ENCODE measurements at places on chromosomes 11 and 22. TPM values are rescaled to one million over a fixed set of nuclear protein-coding genes. Genes with fewer than 3 reads are reported as not detected.

GRCh38 chr11:69000831-69001242 is 12.2 kb downstream of the MRGPRF start:
- peak; percentile 91 for DNase-seq

DNA sequence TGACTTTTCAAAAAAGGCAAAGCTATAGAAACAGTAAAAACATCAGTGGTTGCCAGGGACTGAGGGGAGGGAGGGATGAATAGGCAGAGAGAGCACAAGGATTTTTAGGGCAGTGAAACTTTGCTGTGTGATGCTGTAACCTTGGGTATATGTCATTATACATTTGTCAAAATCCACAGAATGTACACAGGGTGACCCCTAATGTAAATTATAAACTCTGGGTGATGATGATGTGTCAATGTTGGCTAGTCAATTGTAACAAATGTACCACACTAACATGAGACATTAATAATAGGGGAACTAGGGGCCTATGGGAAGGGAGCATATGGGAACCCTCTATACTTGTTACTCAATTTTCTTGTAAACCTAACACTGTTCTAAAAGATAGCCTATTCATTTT is 24.8 kb downstream of the RIBC2 start:
- no peak for DNase-seq

GRCh38 chr22:39237318-39238100 is 7.3 kb downstream of the PDGFB start:
- DNase-seq: no peak

DNA sequence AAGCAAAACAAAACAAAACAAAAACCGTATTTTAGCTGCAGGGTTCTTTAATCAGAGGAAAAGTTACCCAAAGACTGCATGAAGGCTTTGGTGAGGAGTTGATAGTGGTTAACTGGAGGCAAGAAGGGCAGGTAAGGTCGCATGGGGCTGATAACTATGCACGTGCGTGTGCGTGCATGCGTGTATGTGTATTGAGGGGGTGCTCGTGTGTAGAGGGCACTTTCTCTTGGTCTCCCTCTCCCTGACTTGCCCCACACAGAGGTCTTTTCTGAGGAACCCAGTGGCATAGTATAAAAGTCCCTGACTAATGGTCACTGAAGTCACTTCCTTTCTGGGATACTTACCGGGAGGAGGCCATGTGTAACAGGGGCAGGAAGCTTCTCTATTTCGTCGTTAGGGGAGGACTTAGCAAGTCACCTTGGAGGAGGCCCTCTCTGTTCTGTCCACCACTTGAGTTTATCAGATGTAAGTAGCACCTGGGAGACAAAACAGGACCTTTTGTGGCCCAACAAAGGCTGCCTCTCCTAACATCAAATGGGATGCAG is 20.1 kb upstream of the FCHSD2 start:
- no peak for DNase-seq

DNA sequence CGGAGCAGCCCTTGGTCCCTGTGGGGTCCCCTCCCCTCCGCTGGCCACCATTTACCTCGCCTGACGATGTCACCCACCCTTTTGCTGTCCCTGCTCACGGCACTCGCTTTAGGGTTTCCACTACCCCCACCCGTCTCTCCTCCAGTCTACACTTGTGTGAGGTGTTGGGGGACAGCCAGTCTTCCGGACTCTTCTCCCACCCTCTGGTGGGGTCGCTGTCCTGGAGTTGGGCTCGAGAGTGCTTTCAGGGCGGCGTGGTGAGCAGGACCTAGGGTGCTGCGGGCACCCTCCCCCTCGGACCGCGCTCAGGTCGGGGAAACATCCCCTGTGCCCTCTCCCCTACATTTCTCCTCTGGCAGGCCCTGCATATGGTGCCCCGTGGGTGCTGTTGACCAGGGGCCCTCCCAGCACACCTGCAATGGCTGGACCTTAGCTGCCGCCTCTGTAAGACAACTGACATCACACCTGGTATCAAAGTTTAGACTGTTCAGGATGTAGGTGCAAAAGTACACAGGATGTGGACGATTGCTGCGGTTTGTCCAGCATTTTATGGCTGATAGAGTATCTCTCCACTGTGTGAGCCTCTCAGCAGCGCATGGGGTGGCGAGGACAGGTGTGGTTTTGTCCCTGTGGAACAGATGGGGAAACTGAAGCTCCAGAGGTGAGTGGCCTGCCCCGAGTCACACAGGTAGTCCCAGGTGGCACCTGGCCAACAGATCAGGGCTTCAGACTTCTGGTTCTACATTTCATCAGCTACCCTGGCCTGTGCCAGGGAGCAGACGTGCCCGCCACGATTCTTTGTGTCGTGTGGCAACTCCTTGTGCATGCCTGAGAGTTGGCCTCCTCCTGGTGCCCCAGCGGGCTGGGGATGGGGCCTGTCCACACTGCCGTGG is 1.2 kb downstream of the GRK2 start:
- DNase-seq: no peak

DNA sequence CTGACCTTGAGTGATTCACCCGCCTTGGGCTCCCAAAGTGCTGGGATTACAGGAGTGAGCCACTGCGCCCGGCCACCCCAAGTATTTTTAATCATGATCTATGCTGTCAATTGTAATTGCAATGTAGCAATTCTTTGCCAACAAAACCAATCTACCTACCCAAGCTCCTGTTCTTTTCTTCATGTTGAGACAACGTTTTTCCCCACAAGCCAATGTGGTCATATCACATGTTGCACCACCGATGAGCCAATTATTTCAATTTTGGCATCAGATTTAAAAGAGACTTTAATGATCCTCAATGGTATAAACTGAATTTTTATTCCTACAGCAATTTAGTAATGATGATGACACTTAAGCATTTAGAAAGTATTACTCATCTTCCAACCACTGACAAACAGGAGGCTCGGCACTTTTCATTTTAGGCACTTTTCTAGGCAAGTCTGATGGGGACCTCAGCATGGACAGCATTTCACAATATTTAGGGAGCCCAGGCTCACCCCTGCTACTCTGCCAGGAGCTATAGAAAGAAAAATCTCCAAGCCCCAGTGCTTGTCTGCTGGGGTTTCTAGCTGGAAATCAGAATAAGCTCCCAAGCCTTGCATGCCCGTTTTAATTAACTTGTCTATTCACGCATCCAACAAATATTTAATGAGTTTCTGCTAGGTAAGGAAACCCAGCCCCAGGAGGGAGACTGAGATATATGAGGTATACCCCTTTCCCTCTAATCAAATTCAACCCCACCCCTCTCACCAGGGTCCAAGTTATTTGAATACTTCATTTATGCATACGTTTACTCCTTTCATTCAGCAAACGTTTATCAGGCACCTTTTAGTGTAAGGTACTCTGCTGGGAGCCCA is 291.4 kb downstream of the ST3GAL4 start:
- DNase-seq: peak; percentile 40

GRCh38 chr11:2481253-2481652 is 36.4 kb downstream of the KCNQ1 start:
- no peak for DNase-seq

DNA sequence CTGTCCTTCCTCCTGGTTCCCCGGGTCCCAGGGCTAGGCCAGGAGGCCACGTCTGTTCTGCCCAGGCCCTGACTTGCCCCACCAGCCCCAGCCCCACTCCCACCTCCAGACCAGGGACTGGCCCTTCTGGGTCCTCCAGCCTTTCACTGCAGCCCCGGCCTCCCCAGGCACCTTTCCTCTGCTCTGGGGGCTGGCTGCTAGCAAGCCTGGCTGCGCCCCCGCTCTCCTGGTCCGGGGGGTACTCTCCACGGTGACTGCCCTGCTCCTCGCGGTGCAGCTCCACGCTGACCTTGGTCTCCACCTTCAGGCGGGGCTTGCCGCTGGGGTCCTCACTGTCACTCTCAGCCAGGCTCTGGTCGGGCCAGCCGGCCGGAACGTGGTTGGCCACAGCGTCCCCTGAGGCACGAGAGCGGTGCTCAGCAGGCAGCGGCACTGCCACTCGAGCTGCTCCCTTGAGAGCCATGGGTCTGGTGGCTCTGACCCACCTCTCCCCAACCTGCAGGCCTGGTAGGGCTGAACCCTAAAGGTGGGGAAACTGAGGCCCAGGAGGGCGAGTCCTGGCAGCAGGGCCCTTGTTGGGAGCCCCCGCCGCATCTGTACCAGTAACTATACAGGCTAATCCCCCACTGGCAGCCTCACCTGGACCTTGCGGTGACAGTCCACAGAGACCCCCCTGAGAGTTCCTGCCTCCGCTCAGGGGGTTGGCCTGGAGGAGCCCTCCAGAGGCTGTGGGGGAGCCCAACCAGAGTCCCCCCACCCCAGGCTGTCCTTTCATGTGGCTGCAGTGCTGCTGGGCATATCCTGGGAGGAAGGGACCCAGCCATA is 29.0 kb downstream of the TRMU start:
- no peak for DNase-seq

DNA sequence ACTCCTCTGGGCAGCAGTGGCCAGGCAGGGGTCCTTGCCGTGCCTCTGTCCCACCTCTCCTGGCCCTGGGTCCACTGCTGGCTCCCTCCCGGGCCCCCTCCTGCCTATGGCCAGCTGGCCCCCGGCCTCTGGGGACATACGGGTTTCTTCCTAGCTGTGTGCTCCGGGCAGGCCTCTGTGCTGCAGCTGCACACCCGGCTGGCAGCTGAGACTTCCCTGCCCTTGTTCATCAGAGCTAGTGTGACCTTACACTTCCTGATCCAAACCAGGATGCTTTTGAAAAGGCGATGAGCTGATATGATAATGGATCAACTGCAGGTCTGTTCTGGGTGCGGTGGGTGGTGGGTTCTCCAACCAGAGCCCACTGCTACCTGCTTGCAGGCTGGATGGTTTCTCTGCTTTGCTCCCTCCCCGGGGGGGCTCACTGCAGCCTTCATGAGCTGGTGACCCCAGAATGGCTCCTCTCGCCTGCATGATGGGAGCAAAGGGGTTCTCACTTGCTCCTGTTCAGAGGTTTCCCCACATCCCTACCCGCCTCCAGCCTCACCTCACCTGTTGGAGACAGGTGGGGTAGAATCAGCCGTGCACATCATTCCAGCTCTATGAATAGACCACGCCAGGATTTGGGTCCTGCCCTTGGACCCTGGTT is 13.3 kb downstream of the B3GAT1 start:
- DNase-seq: no peak

DNA sequence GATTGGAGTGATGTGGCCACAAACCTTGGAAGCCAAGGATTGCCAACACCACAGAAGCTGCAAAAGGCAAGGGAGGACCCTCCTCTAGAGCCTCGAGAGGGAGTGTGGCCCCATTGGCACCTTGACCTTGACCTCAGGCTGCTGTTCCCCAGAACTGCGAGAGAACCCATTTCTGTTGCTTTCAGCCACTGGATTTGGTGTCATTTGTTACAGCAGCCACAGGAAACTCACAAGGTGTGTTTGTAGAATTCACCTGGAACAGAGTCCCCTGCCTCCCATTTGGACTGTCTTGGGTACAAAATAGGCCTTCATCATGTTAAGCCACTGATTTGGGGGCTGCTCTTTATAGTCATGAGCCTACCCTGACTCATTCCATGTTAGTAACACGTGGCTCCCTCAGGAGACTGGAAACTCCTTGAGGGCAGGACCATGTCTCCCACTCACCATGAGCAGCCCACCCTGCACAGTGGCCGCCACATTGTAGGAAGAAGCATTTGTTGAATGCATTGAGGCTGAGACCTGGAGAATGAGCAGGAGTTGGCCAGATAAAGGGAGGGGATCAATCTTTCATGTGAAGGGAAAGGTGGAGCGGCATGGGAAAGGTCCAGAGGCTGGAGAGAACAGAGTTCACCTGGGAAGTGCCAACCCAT is 8.3 kb downstream of the C11orf86 start:
- DNase-seq: no peak

GRCh38 chr11:6746086-6746618 is 25.6 kb downstream of the OR2AG2 start:
- no peak for DNase-seq

- no peak for DNase-seq
Measured at GRCh38 chr22:40030758-40031095, 36.0 kb downstream of the FAM83F start.

GRCh38 chr22:34696557-34696956 is 369.4 kb upstream of the ISX start:
- DNase-seq: no peak

Gene ZW10
- total RNA-seq: 10.5 TPM

Gene TRIM22
- total RNA-seq: 93.1 TPM

Gene OMP
- total RNA-seq: 1.1 TPM

Gene SUSD2
- total RNA-seq: 0.99 TPM

Gene P2RY6
- not detected for total RNA-seq
